ENCODE measurements at places on chromosomes 1 and 21.

GRCh38 chr1:197284966-197285365 lies 16.9 kb downstream of the CRB1 start:
- no peak for DNase-seq

DNA sequence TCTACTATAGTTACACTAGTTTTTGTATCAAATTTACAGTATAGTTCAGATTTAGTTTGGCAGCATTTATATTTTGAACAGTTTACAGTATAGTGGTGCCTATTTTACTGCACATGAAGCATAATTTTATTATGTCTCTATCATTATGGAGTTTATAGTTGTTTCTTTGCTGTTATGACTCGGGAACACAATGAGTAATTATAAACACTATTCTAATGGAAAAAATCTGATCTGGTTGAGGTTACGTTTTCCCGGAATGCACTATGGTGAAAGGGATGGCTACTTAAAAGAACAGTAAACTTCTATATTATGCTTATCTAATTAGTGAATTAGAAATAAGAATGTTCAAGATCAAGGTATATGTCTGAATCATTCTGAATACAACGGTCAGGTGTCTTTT lies 10.6 kb downstream of the LCA5L start:
- DNase-seq: no peak

DNA sequence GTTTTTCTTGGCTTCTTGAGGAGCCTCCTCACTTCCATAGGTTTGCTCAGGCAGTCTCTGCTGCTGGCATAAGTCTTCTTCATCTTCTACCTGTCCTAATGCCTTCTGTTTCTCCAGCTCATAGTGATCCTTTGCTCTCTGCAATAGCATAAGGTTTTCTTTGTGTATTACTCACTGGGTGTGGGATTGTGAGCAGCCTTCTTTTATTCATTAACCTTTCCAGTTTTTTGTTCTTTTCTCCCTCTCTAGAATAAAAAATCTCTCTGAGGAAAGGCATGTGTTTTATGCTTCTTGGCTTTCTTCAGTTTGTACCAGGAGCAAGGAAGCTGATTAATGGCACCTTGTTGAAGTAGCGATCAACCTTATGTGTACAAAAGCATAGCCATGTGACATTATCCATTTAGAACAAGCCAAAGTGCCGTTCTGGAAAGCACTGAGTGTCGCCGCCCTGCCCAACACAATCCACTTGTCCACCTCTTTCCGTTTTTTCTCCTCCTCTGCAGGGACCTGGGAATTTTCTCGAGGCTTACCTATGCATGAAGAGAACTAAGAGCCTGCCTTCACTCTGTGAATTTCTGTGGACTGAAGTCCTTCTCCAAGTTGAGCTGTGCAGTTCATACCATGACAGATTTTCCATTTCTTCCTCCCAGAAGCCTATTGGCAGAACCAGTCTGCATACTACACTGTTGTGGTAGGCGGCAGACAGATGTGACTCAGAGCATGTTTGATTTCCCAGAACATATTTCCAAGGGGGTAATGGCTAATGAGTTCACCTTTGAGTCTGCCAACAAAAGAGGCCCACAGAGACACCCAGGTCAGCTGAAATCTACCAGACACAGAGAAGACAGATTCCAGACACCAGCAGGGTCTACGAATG lies 39.0 kb downstream of the DPT start:
- no peak for DNase-seq

- no peak for DNase-seq
These were observed 19.9 kb downstream of the LGR6 start for GRCh38 chr1:202213361-202214088.

DNA sequence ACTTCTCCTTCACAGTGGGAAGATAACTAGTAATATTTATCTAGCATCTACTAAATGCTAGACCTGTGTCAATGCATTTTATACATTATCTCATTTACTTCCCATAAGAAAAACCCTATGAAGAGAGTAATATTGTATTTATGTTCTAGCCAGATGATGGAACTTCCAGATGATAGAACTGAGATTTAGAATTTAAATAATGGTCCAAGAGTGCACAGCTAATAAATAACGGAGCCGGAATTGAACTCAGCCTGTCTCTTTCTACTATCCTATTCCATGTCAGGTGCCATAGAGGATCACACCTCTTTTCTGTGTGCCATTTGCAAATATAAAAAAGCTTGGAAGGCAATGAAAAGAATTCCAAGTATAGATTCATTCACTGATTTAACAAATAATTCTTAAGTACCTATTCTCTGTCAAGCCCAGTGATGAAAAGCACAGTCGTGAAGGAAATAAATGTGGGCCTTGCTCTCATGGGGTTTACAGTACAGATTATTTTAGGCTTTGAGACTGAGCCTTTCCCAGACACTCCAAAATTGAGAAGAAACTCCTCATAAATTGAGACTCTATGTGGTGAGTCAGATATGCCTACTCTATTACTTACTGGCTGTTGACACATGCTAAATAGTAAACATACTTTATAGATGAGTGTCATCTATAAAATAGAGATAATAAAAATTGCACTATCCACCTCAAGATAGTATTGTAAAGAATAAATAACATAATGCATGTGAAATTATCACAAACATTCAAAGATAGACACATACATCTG lies 378.0 kb upstream of the PRMT6 start:
- no peak for DNase-seq

DNA sequence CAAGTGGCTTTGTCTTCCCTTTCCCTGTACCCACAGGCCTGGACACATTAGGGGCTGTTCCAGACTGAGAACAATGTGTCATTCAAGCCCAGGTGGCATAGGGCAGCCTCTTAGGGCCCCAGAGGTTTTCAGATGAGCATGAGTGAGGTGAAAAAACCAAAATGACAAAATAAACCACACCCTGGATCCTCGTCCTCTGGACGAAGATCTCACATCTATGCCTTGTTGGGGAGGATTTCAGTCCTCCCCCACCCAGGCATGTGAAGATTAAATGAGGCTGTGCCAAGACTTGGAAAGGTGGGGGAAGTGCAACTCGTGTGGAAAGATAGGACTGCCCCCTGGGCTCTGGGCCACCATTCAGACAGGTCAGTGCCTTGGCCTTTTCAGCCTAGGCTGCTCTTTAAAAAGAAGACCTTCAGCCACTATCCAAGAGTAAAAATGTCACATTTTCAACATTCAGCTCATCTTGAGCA lies 32.8 kb upstream of the IL19 start:
- DNase-seq: no peak

- DNase-seq: no peak
These were observed 26.3 kb downstream of the UAP1 start for GRCh38 chr1:162587761-162588260.

DNA sequence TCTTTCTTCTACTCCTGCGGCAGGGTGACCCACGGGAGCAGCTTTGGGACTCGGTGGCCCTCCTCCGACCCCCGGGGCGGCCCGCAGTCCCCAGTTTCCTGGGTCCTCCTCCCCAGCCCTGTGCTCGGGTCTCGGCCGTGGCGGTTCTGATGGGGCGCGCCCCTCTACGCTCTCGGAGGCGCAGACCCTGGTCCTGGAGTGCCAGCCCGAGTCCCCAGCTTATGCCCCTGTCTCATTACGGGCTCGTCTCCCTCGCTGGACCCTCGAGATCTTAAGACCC lies 430 bp downstream of the BTG2 start:
- no peak for DNase-seq

DNA sequence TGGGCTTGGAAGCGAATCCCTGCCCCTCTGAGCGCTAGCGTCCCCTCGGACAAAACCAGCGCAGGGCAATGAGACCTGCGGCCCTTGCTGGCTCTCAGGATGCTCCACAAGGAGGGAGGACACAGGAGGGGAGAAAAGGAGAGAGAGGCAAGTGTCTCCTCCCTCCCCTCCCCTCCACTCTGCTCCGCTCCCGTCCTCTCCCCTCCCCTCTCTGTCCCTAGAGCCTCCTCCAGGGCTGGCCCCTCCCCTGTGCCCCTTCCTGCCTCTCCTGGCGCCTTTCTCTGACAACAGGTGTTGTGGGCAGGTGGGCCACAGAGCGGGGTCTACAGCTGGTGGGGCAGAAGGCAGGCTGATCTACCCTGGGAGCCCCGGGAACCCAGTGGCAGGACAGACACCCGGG lies 35.2 kb downstream of the TP73 start:
- no peak for DNase-seq

DNA sequence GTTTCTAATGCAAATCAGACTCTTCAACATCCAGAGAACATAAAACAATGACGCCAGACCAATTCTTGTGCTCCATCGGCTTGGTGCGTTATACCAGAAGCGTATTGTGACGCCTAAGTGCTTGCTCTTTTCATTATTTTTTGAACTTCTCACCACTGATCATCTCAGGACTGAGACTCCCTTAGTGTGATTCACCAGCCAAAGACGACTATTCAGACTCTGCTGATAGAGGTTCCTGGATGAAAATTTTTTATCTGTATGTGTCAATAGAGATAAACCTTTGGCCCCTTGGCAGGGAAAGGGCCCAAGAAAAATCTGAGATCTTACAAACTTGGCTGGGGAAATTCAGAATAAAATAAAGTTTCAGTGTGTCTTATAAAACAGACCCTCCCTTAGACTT lies 856 bp upstream of the GREM2 start:
- DNase-seq: no peak

DNA sequence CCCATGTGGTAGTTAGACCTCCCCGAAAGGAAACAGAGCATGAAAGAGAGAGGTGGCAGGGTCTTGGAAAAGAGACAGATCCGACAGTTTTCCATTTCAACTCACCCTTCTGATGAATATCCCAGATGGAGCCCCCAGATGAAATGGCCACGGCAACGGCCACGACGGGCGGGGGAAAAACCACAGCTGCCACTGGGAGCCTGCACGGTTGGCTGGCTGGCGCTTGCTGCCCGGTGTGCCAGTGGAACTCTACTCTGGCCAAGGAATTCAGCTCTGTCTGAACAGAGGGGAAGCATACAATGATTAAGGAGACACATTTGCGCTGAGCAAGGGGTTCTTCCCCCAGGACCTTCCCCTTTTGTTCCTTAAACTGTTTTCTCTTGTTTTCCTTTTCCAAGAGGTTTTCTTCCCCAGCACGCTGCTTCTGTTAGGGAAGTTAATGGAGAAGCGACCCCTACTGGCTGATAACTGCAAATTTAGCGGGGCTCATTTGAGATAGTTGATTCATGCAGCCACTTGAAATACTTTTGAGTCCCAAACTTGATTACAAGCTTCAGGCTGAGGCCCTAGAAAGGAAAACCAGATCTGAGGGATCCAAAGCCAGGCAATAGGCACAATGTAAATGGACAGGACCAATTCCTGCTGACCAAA lies 1122.5 kb downstream of the NCAM2 start:
- DNase-seq: no peak

- no peak for DNase-seq
These were observed 3.2 kb downstream of the SH2D5 start for GRCh38 chr1:20729155-20729931.

GRCh38 chr1:28577052-28577678 lies 14.9 kb upstream of the RAB42 start:
- DNase-seq: no peak

- DNase-seq: no peak
These were observed 123.6 kb downstream of the DTL start for GRCh38 chr1:212158912-212159796.

GRCh38 chr1:183090391-183091006 lies 67.3 kb downstream of the LAMC1 start:
- DNase-seq: no peak

DNA sequence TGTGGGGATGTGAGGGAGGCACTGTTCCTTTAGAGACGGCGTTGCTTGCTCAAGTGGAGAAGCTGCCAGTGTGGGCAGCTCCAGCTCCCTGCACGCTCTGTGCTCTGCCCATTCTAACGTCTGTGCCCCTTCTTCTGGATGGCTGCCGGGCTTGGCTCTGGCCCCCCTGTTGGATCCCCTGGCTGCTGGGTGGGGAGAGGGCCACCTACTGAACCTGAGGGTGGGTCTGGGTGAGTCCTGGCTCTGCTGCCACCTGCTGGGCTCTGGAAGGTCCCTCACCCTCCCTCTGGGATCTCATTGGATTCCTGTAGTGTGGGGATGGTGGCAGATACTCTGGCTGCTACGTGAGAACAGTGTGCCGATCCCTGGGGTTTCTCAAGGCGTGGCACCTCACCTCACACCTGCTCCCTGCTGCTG lies 5.0 kb downstream of the PFKL start:
- DNase-seq: no peak

- DNase-seq: no peak
These were observed 408.0 kb downstream of the DISC1 start for GRCh38 chr1:232034556-232034955.
